AG20443 (cell line): ENCODE measurements at places on chromosomes 7 and 10.

GRCh38 chr10:110413049-110413783 is 84.5 kb upstream of the DUSP5 start:
- DNase-seq, result peak; percentile 43

DNA sequence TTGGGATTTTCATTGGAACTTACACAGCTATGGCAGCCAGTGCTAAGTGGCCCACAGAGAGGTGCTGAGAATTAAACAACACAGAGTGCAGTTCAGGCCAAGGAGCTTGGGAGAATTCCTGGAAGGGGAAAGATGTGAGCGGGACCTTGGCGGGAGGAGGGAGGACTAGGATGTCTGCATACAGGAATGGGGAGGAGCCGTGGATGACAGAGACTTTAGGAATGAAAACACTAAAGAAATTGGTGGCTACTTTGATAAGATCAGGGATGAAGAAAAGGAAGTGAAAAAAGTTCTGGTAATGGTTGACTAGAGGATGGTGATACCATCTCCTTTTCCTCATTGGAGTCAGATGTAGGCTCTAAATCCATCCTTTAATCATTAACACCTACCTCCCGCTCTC is 234.2 kb upstream of the FZD8 start:
- DNase-seq, result peak; percentile 64

GRCh38 chr10:62742536-62743061 is 61.9 kb upstream of the ADO start:
- no peak for DNase-seq

GRCh38 chr10:30284865-30285594 is 64.0 kb downstream of the MTPAP start:
- DNase-seq, result peak; percentile 79

- peak; percentile 80 for DNase-seq
Observed at GRCh38 chr7:19958309-19958896, 185.0 kb upstream of the TMEM196 start.

- DNase-seq, result no peak
Observed at GRCh38 chr10:96656839-96657238, 63.5 kb downstream of the PIK3AP1 start.

- DNase-seq, result no peak
Observed at GRCh38 chr7:157176771-157177170, 38.0 kb downstream of the UBE3C start.

DNA sequence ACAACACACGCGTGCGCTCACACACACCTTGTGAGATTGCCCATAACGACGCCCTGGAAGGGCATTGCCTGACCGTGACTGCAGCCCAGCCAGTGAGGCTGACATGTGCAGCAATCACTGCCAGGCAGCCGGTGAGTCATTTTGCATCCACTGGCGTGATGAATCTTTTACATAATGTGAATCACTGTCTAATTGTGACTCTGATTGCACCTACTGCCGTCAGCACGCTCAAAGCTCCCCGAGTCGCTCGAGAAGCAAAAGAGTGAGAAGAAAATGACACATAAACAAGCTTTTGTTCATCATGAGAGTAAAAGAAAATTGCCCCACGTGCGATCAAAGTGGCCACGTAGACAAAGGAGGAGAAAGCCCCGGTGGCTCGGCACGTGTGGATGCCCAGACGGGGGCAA is 117.4 kb upstream of the PFKP start:
- peak; percentile 55 for DNase-seq

GRCh38 chr7:69935107-69935506 is 336.8 kb downstream of the AUTS2 start:
- no peak for DNase-seq
